ENCODE measurements at places on chromosomes 1 and 21.
A peak's percentile ranks its signal among the peaks of the same experiment; 100 is the strongest.

DNA sequence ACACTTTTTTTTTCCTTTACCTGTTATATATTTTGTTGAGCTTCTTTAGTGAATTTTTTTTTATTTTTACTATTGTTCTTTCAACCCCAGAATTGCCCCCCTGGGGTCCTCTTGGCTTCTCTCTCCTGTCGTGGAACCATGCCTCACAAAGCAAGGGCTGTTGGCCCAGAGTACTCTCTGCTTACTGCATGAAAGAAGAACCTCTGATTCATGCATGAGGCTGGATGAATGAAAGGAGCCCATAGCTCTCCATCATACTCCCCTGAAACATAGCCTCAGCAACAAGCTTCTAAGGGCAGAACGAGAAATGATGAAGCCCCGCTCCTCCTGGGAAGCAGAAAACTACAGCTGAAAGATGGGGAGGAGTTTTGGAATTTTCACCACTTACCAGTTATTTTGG, 1441.0 kb downstream of the BRINP3 start:
- no peak for DNase-seq

DNA sequence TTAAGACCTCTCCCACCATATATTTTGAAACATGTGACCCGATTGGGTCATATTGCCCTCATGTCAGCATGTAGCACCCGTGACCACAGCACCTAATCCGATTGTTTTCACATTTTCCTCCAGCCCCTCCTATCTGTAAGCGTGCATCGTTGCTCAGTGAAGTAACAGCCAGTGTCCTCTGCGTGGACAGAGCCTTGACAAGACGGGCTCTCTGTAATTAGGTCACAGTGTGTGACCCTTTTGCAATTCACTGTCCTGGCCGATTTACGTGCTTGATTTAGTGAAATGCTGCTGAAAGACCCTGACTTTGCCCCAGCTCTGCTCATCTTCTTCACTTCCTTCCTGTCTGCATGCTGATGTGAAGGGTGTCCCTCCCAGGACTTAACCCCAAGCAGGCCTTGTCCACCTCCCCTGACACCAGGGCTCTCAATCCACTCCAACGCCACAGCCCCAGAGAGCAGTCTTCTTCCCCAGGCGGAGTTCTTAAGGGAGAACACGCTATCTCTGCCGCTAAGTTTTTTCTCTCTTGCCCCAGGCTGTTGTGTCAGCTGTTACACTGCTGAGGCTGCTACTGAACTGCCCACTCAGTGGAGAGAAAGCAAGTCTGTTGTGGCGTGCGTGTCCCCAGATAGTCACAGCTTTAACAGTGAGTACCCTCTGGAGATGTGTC, 19.4 kb downstream of the URB2 start:
- no peak for DNase-seq

DNA sequence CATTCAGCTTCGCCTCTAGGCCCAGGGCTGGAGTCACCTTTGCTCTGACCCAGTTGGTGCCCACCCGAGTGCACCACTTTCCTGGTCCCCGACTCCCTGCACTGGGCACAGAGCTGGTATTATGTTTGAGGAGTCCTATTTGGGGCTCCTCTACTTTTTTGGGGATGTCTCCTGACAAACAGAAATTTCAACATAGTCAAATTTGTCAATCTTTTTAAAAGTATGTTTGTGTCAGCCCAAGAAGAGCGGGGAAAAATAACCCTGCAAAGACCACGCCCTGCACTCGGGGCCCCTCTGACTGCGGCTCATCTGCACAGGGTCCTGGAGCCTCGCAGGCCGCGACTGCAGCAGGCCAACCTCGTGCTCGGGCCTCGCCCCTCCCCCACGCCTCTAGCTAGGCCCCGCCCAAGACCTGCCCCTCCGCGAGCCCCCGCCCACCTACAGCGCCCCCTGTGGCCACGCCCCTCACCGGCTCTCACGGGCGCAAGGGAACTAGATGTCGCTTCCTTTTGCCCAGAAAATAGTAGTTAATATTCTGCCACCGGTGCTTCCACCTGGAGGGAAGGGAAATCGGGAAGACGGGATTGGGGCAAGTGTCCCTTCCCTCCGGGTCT, 11.4 kb downstream of the FAM229A start:
- peak; percentile 63 for DNase-seq

DNA sequence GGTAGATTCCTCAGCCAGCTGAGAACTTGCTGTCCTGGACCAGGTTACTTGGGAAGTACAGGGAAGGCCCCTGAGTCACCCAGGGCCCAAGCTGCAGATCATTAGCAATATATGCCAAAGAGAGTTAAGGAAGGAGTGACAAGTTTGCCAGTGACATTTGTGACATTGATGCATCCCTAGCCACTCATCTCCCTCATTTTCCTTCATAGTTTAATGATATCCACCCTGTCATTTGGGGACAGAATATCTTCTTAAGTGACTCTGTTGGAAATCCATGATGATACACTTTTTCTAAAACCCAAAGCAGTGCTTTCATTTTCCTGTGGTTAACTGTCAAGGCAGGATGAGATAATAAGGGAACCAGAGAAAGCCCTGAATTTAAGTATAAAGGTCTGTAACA, 3.2 kb downstream of the TNN start:
- DNase-seq: no peak

DNA sequence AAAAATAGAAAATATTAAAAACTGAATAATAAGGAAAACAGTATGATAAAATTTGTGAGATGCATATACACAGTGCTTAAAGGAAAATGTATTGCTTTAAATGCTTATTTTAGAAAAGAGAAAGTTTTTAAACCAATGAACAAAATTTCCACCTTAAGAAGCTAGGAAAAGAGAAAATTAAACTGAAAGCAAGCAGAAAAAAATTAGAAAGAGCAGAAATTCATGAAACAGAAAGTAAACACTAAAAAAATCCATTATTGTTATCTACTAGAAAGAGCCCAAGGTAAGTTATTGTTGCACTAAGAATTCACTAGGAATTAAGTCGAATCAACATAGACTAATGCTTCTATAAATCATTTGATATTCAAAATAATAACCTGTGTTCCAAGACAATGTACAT, 67.7 kb downstream of the PIK3R3 start:
- no peak for DNase-seq

DNA sequence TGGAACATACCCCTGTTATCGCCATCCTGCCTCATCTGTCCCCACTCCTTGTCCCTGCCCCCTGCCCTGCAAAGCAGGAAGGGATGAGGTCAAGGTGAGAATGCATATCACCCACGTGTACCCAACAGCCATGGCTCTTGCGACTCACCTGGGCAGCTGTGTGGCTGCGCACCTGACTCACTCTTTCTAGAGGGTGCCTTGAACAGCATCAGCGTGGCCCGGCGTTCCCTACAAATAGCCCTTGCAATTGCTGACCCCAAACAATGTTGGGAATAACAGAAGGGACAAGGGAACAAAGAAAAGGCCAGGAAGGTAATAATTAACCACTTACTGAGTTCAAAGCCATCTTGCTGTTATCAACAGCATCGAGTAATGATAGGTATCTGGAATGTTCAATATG, 10.2 kb downstream of the TMPRSS2 start:
- DNase-seq: no peak
